Caudate nucleus (tissue), 63 donors: ENCODE measurements at places on chromosomes 3 and 15.

DNA sequence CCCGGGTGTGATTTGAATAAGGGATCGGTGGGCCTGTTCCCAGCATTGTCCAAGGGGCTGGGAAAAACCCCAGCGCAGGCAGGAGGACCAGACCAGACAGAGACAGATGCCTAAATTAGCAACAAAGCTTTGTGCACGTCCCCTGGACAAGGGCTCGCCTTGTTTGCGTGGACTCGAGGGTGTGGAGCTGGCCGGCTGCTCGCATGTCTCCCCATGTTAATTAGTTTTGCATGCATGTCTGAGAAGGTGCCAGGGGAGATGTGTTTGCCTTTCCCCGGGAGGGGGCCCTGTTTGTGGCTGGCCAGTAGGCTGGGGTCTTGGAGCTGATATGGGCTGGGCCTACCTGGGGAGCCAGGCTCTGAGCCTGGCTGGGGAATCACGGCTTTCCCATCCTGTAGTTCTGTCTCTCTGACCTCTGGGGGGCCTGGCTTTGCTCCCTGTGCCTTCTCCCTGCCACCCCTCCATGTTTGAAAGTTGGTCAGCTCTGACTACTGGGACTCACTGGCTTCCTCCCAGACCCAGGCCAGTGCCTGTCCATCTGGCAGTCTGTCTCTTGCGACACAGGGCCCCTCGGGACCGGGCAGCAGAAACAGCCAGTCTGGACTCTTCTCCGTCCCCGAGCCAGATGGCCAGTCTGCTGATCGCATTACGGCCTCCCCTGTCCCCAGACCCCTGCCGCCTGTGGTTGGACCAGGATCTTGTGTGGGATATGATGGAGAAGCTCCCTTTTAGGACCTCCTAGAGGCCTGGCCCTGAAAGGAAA lies 55.4 kb upstream of the POLG start:
- DNase-seq, result no peak

DNA sequence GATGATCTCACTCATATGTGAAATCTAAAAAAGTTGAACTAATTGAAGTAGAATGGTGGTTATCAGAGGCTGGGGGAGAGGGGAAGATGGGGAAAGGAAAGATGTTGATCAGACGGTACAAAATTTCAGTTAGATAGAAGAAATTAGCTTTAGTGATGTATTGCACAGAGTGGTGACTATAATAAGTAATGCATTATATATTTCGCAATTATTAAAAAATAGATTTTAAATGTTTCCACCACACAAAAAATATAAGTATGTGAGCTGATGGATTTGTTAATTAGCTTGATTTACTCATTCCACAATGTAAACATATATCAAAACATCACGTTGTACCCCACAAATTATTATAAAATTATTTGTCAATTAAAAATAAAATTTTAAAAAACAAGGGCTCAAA lies 8.1 kb downstream of the SUMF1 start:
- no peak for DNase-seq

DNA sequence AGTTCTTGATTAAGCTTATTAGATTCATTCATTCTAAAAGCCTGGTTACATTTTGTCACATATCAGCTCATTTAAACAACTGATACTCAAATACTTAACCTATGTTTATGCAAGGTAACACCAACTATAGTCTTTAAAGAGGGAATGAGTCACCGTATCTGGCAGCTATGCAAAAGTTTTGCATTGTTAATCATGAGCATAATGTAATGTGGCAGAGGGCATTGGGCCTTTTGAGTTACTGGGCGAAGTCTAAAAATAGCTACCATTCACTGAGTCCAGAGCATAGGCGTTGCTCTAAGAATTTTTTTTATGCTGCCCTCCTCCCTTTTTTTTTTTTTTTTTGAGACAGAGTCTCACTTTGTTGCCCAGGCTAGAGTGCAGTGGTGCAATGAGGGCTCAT lies 277.7 kb upstream of the ZNF717 start:
- no peak for DNase-seq

- DNase-seq, result peak; percentile 12
Measured at GRCh38 chr15:34335176-34336032, 2.2 kb downstream of the SLC12A6 start.

GRCh38 chr3:3259181-3259580 lies 79.7 kb upstream of the CRBN start:
- DNase-seq, result no peak

DNA sequence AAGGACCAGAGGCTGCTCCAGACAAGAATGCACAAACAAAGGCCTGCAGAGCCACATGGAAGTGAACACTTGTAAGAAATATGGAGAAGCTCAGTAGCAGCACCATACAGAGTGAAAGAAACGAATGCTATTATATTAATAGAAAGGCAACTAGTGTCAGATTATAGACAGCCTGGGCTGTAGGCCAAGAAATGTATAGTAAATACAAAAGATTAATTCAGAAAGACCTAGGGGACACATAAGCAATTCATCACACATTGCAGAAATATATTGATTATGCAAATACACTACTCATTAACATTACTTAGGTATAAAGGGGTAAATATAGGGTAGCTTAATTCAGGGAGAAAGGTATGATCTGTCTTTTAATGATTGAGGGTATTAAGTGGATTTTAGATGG lies 69.5 kb upstream of the GUCA1C start:
- no peak for DNase-seq

DNA sequence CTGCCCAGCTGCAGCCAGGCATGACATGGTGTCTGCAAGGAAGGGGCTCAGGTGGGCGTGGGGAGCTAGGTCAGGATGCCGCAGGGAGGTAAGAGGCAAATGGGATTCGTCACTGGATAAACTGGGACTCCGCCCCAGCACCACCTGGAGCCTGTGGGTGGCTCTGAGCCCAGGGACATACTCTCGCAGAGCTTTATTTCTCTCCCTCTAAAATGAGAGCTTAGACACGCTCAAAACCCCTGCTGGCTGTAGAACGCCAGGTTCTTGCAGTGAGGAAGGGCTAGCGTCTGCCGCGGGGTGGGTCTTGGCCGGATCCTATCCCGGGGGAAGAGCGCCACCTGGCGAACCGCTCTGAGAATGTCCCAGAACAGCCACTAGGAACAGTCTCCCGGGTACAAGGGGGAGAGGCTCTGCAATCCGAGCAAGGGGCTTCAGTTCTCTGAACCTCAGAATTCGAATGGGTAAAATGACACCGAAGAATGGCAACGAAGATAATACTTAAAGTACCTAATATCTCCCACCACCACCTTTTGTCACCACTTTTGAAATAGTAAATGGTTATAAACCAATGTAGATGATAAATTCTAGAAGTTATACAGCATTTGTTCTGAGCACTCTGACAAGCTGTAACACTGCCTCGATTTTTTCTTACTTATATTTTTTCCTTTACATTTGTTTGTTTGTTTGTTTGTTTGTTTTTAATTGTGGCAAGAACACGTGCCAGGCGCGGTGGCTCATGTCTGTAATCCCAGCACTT lies 53.2 kb upstream of the SRGAP3 start:
- DNase-seq, result peak; percentile 70

DNA sequence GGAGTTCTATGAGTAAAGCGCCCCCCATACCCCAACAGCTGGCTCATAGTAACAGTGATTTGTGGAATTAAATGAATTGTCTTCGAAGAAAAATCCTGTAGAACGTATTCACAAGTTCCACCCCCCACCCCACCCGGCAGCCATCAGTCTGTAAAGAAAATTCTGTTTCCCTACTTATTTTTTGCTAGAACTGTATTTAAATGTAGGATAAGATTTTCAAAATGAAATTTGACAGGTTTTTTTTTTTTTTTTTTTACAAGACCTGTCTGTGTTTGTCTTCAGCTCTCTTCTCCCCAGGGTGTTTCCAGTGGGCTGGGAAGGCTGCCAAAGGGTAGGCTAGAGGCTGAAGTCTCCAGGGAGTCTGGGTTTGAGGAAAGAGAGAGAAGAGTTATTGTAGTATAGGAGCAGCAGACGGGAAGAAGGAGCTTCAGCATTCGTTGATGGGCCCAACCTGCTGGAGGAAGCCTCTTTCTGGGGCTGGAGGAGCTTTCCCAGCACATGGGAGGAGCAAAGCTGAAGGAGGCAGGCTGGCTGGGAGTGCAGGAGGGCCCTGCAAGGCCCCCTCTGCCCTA lies 130.6 kb upstream of the SEMA6D start:
- no peak for DNase-seq

DNA sequence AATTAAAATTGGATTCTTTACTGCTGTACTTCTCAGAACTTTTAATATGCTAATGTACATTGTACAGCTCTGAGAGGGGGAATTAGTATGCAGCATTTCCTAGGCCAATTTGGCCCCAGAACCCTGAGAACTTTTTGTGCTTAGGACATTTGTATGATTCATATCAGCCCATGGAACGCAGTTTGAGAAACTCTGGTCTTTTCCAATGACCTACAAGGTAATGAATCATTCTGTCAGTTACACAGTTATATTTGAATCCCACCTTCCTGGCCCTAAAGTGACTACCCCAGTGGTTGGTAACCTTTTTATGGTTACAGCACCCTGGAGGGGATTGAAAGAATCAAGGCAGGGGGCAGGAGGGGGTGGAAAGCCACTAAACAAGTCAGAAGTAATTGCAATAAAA lies 25.6 kb upstream of the KBTBD12 start:
- DNase-seq, result no peak

GRCh38 chr3:112032098-112032731 lies 2.3 kb upstream of the TMPRSS7 start:
- DNase-seq, result no peak

GRCh38 chr3:128568602-128569490 lies 75.8 kb upstream of the GATA2 start:
- DNase-seq, result no peak

GRCh38 chr3:185187391-185187790 lies 34.5 kb upstream of the C3orf70 start:
- no peak for DNase-seq

- DNase-seq, result no peak
Measured at GRCh38 chr3:72675243-72675642, 173.0 kb downstream of the SHQ1 start.

DNA sequence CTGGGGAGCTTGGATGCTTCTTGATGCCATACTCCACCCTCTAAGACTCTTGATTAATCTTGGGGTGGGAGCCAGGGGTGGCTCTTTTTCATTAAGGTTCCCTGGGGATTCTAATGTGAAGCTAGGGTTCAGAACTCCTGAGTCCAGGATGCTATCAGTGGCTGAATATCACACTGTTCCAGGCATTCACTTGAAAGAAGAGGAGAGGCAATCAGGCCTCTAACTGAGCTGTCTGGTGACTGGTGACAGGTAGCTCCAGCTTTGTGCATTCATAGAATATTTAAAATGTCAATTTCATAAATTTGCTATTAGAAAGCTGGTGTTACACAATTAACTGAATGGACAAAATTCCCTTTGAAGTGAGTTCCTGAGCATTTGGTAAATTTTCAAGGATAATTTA lies 139.0 kb downstream of the CHDH start:
- DNase-seq, result no peak

DNA sequence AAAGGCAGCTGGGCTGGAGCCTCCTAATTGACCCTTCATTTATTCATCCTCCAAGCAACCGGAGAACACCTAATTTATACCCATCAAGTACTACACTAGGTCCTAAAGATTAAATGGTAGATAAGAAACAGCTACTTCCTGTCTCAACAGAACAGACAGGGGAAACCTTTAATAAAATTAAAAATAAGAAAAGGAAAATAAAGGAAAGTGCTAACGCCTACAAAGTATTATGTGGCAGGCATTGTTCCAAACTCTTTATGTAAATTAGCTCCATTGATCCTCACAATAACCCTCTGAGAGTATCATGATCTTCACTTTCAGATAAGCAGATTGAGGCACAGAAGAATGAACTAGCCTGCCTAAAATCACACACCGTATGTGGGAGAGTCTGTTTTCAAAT lies 139.5 kb downstream of the CNTN6 start:
- DNase-seq, result no peak

GRCh38 chr15:84773716-84774115 lies 25.3 kb downstream of the ZNF592 start:
- no peak for DNase-seq

DNA sequence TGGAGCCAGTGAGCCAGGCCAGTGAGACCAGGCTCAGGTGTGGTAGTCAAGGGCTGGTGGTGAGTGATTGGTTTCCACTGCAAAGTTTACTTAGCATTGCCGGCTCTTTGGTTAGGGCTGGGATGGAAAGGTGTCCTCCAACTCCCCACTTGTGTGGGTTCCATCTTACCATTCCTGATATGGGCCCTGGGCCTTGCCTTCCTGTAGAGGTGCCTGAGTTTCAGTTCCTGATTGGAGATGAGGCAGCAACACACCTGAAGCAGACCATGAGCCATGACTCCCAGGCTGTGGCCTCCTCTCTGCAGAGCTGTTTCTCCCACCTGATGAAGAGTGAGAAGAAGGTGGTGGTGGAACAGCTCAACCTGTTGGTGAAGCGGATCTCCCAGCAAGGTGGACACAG lies 3.1 kb downstream of the MPI start:
- no peak for DNase-seq

DNA sequence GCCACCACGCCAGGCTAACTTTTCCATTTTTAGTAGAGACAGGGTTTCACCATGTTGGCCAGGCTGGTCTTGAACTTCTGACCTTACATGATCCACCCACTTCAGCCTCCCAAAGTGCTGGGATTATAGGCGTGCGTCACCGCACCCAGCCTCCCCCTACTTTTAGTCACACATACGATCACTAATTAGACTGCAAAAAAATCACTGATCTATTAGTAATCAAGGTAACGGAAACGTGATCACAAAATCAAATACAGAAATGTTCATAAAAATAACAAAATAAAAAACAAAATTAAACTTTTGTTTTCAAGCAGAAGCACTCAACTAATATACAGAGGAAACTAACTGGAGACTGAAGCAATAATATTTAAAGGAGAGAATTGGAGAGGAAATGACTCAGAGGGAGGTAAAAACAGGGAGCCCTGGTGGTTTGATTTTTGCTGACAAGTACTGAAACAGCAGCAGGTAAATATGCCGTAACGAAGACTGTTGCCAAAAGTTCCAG lies 4.6 kb downstream of the WDR53 start:
- DNase-seq, result no peak

DNA sequence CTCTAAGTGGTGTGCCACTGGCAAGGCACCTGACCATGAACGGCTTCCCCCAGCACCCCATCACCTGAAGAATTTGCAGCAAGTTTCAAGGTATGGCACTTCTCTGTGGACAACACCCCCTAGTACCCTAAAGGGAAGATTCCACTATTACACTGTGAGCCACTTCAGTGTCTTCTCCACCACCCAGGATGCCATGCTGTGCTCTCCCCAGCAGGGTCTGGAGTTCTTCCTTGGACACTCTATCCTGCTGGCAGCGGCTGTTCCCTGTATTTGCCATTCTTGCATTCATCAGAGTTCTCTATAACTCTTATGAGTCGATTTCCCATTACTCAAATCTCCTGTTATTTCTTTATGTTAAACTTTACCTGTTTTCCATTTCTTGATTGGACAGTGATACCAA lies 33.9 kb upstream of the RNU6-1 start:
- DNase-seq, result no peak

GRCh38 chr3:60652829-60653228 lies 598.4 kb downstream of the FHIT start:
- no peak for DNase-seq

- DNase-seq, result no peak
Measured at GRCh38 chr3:183411216-183411922, 17.1 kb downstream of the MCF2L2 start.

DNA sequence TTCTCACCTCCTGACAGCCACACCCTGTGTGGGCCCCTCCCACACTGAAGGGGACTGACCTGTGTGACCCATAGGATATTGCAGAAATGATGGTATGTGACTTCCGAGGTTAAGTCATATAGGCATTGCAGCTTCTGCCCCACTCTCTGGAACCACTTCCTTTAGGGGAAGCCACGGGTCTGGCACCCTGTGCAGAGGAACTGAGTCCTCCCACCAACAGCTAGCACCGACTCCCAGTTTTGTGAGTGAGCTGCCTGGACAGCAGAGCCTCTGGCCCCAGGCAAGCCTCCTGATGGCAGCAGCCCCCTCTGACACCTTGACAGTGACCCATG lies 24.6 kb upstream of the SLC6A6 start:
- no peak for DNase-seq
